Right ventricle myocardium inferior (tissue), 1 donor: ENCODE measurements at places on chromosomes 11 and 22.

- no peak for DNase-seq
Observed at GRCh38 chr22:23193882-23194281, 13.6 kb downstream of the BCR start.

GRCh38 chr22:23718371-23719165 is 27.8 kb downstream of the RGL4 start:
- no peak for DNase-seq

DNA sequence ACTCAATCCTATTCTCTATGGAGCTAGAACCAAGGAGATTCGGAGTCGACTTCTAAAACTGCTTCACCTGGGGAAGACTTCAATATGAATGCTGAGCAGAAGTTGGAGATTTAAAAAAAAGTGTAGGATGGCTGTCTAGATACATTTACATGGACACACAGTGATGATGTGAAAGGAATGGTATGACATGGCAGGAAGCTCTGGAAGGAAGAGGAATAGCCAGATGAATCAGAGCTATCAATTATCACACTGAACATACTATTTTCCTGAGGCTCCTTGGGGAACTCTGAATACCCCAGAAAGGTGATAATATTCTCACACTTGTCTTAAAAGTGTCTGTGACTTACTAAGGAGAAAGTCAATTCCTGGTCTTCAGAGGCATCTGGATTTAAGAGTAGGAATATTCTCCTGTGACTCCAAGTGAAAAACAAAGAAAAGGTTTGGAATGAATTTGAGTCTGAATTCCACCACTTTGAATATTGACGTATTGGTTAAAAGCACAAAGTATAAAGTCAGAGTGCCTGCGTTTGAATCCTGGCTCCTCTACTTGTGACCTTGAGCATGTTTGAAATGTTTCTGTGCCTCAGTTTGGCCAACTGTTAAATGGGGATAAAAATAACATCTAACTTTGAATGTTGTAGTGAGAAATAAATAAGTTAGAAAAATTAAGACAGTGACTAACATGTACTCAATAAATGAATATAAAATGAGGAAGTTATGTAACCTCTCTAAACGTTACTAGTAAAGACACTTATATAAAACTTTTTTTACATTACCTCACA is 1.3 kb downstream of the OR52D1 start:
- no peak for DNase-seq

GRCh38 chr11:80860632-80861031 is 1419.8 kb upstream of the TENM4 start:
- no peak for DNase-seq

- DNase-seq: no peak
Observed at GRCh38 chr11:63837739-63838138, 1.2 kb upstream of the MARK2 start.

- no peak for DNase-seq
Observed at GRCh38 chr11:132126973-132127899, 756.8 kb downstream of the NTM start.

GRCh38 chr11:19244621-19245020 is 3.9 kb upstream of the E2F8 start:
- no peak for DNase-seq

GRCh38 chr11:92409956-92410355 is 185.3 kb downstream of the FAT3 start:
- DNase-seq: no peak

DNA sequence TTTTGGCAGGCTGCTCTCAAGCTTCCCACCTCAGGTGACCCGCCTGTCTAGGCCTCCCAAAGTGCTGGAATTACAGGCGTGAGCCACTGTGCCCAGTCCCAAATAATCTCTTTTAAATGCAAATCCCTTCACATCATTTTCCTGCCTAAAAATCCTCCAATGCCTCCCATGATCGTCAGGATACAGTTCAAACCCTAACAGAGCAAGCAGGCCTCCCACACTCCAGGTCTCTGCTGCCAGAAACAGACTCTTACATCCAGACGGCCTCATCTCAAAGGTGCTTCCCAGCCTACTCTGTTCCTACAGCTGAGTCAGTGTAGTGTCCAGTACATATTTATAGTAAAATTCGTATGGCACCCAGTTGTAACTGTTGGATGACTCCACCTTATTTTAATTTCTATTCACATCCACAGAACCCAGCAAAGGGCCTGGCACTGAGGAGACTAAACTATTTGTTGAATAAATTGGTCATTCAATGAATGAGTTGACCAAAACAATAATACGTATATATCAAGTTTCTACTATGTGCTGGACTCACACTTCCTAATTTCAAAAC is 8.2 kb downstream of the SIRT3 start:
- DNase-seq: no peak

- DNase-seq: no peak
Observed at GRCh38 chr22:32776802-32777201, 24.7 kb upstream of the TIMP3 start.

- DNase-seq: peak; percentile 84
Observed at GRCh38 chr11:77175869-77176539, 48.0 kb downstream of the MYO7A start.

DNA sequence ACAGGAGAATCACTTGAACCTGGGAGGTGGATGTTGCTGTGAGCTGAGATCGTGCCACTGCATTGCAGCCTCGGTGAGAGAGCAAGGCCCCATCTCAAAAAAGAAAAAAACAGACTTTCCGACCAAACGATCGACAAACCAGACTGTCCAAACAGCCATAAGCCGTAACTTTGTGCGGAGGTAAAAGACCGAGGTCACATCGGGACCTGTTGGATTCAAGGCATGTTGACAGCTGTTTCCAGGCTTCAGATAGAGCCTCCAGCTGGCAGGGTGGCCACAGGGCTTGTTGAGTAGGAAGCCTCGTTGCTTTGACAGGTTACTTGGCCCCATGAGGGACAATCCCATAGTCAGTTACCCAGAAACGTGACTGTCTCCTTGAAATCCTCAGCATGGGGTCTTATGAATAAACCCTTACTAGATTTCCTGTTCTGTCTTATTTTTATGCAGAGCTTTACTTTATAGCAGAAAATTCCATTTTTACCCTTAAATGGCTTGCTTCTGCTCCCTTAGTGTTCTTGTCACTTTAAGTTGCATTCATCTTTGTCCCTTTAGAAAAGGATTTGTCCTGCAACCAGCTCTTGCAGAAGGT is 22.3 kb downstream of the PPARA start:
- no peak for DNase-seq

- DNase-seq: no peak
Observed at GRCh38 chr11:68436985-68437926, 23.3 kb upstream of the PPP6R3 start.

GRCh38 chr11:123570939-123571580 is 83.4 kb downstream of the SCN3B start:
- no peak for DNase-seq

GRCh38 chr11:67022341-67022933 is 497 bp upstream of the SYT12 start:
- no peak for DNase-seq

DNA sequence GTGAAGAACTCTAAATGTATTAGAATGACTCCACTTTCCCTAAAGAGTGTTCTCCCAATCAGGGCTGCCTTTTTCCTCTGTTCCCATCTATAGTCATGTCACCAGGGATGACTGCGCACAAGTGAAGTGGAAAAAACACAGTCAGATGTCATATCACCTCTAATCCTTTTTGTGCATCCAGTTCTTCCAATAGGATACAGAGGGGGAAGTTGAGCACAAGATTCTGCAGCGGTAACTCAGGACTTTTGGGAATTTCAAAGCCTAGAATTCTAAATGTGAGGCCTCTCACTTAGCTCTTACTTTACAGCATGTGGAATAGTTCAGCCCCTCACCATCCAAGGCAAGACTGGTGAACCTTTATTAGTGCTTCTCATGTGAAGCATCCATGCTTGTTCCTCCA is 602.6 kb downstream of the NTM start:
- no peak for DNase-seq

DNA sequence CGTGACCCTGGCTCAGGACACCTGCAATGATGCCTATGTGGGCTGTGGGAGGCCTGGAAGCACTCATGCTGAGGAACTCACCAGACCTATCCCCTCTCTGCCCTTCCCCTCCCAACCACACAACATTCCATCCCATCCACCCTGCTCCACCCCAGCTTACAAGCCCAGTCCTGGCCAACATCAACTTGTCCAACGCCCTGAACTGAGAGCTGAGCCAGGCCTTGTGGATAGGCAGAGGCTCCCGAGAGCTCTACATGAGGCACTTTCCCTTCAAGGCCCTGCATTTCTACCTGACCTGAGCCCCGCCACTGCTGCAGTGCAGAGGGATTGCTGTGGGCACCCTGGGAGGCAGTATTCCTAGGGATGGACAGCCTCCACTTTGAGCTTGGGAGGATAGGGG is 112.4 kb downstream of the PDE2A start:
- no peak for DNase-seq

DNA sequence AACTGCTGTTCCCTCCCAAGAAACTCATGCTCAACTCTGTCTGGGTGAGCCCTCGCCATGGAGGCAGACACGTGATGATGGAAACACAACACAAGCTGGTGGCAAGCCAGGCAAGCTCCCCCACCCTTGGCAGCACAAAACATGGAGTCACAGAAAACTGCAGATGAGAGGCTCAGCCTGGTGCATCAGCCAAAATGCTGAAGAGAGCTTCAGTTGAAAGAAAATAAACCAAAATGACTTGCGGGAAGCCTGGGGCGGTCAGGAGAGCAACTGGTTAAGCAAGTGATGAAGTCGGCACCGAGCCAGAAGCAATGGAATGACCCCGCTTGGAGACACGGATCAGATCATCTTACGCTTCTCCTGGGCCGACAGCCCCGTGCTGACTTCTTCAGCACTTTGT is 68.3 kb downstream of the C11orf58 start:
- DNase-seq: no peak

- DNase-seq: no peak
Observed at GRCh38 chr11:65412271-65413076, 10.1 kb upstream of the NEAT1 start.

- no peak for DNase-seq
Observed at GRCh38 chr11:102623128-102623527, 2.0 kb downstream of the MMP20 start.

GRCh38 chr22:42670921-42671709 is 21.9 kb upstream of the CYB5R3 start:
- no peak for DNase-seq

- no peak for DNase-seq
Observed at GRCh38 chr22:24465566-24465965, 29.6 kb upstream of the UPB1 start.

DNA sequence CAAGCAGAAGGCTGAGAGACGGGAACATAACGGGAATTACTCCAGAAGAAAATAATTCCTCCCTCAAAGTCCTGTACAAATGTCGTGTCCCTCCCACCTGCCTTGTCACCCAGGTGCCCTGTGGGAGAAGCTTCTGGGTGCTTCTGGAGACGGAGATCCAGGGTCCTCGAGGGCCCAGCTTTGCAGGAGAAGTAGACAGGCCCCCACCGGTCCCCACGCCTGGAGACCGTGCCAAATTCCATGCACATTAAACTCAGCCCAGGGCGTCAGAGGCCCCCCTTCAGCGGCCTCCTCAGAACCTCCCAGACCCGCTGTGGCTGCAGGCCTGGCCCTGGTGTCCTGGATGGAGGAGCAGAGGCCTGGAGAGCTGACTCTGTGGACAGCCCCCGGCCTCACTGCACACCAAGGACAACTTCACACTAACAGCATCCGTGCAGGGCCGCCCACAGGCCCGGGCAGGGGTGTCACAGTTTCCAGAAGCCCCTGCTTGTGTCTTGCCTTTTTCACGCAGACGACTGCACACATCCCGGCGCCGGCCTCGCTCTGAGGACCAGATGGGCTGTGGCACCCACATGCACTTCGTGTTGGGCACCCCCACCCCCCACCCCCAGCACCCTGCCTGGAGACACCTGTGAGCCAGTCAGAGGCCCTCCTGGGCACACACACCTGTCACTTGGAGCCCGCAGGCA is 734.3 kb downstream of the BRD1 start:
- DNase-seq: peak; percentile 58

GRCh38 chr11:10488934-10489691 is 34.0 kb downstream of the AMPD3 start:
- DNase-seq: no peak

DNA sequence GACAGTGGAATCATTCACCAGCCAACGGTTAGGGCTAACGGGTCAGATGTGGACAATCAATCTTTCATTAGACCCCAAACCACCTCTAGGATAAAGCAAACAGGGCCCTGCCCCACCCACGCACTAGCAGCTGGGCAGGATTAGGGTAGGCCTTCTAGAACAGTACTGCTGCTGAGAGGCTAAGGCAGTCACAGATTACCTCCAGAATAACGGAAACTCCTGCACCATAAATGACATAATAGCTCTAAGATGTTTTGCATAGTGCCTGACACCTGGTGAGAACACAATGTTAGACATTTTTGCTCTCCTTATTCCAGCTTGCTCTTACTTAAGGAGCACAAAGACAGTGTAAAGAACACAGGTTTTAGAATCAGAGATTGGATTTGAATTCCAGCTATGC is 1.8 kb downstream of the SYTL2 start:
- no peak for DNase-seq

DNA sequence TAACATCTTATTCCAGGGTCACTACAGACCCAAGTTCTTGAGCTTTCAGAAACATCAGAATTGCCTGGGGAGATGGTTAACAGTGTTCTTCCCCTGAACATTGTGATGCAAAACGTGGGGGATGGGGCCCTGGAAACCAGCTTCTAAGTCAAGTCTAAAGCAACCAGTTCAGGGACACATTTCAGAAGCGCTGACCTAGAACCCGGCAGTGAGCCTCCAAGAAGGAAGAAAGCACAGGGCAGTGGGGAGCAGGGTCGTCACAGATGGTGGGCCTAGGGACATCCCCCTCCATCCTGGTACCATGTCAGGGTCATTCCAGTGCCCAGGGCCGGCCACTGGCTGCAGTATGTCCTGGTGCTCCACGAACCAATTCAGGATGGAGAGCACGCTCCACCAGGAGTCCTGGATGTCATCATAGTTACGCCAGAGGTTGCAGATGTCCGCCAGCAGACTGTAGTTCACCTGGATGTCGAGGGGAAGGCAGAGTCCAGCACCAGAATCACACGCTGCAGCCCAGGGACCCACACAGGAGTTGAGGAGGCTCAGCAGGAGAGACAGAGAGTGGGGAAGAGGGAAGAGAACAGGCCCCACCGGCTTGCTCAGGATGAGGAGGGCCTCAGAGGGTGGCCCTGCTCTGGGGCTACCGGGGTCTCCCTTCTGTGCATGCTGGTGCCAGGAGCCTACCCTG is 5.0 kb downstream of the NAGA start:
- no peak for DNase-seq

DNA sequence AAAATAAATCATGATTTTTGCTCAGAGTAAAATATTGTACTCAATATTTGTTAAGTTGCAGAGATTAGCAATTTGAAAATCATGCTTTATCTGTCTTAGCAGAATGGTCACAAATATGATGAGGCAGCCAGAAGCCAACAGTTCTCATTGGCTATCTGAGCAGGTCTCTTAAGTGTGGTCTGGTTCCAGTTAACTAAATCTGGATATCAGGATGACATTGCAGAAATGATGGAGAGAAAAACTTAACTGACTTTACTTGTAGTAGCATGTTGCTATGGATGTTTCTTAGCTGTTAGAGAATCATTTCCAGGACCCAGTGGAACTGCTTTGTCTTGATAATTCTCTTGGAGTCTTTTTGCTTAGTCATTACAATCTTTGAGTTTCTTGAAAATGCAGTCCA is 1070.3 kb downstream of the JRKL start:
- DNase-seq: no peak
